ENCODE measurements at places on chromosomes 3 and 15.

DNA sequence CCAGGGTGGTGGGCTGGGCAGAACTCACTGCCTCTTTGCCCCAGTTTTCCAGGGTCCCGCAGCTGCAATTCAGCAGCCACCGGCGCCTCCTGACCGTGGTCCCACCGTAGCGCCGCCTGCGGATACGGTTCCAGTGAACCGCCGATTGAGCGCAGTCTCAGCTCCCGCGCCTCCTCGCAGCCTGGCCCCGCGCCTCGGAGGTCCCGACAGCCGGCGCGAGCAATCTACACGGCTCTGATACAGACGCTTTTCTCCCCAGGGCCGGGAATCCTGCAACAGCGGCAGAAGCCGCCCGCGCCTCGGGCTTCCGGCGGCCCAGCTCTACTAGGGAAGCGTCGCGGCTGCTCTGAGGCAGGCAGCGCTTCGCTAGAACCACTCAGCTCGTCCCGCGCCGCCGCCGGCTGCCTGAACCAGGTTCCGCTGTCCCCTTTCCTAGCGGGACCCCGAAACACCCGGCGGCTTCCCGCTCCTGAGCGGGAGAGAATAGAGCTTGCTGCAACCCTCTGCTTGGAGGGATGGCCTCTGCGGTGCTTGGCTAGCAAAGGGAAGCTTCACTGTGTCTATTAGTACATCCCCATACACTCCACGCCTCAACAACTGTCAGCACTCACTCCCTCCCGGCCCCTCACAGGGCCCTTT is 3.1 kb downstream of the FOXL2NB start:
- DNase-seq: no peak

- DNase-seq: no peak
These were observed 899.8 kb downstream of the ROBO2 start for GRCh38 chr3:77939726-77940125.

DNA sequence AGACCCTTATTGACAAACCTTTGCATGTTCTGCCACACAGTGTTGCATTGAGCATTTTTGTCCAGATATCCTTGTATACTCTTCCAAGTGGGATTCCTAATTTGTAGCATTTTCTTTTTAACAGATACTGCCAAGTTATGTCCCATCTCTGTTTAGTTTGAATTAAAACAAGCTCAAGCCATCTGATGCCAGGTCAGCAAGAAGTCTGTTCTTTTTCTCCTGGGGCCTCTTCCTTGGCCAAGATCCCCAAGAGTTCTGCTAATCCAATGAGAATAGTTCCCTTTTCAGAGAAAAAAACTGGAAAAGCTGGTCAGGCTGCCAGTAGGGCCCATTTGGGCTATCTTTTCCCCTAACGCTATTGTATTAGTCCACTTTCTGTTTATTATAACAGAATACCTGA is 29.8 kb downstream of the GLDN start:
- DNase-seq: no peak

DNA sequence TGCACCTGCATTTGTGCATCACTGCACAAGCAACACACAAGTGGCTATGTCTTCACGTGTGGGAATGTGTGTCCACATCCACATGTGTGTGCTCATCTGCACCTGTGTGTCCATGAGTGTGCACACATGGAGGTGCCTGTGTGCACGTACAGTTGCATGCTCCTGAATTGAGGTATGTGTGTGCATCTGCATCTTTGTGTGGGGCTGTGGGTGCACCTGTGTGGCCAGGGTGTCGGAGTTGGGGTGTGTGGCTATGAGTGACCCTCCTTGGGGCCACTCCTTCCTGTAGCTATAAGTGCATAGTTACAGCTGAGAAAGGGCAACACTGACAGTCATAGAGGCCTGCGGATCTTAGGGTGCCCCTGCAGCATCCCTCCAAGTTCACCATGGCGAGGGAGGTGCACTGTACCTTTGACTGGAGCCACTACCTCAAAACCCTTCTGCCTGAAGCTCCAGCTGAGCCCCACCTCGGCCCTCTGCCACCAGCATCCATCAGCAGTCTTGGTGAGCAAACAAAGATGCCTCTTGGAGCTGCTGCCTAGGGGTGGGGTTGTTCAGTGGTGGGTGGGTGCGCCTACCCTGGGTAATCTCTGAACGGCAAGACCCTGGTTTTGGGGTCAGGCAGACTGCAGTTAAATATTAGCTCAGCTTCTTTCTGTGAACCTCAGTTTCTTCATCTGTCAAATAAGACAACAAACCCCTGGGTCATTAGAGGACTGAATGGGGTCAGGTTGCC is 5.2 kb upstream of the HHATL start:
- no peak for DNase-seq

- no peak for DNase-seq
These were observed 11.9 kb upstream of the ALDH1A2 start for GRCh38 chr15:58077427-58077826.

DNA sequence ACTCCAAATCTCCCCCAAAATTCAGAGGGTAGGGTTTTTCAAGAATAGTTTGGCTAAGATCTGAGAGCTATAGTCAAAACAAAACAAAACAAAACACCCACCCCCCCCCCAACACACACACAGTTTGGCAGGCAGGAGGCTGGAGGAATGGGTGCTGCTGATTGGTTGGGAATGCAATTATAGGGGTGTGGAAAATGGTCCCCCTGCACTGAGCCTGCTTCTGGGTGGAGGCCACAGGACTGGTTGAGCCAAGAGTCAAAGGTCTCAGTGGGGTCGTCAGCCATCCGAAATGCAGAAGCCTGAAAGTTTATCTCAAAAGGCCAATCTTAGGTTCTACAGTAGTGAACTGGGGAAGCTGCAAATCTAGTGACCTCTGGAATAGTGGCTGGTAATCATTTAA is 2.5 kb upstream of the HACD2 start:
- DNase-seq: no peak

Measured in stimulated activated CD8-positive, alpha-beta memory T cell treated with anti-CD3 and anti-CD28 coated beads, Interleukin-4, amount 100 ng/mL, for 1 hour (primary cell).